Dorsolateral prefrontal cortex (tissue), 122 donors: ENCODE measurements at places on chromosomes 16 and 17.

GRCh38 chr16:50688083-50688482, 5.3 kb upstream of the NOD2 start:
- DNase-seq: no peak

- no peak for DNase-seq
Measured at GRCh38 chr17:59846394-59847165, 46.2 kb downstream of the TUBD1 start.

DNA sequence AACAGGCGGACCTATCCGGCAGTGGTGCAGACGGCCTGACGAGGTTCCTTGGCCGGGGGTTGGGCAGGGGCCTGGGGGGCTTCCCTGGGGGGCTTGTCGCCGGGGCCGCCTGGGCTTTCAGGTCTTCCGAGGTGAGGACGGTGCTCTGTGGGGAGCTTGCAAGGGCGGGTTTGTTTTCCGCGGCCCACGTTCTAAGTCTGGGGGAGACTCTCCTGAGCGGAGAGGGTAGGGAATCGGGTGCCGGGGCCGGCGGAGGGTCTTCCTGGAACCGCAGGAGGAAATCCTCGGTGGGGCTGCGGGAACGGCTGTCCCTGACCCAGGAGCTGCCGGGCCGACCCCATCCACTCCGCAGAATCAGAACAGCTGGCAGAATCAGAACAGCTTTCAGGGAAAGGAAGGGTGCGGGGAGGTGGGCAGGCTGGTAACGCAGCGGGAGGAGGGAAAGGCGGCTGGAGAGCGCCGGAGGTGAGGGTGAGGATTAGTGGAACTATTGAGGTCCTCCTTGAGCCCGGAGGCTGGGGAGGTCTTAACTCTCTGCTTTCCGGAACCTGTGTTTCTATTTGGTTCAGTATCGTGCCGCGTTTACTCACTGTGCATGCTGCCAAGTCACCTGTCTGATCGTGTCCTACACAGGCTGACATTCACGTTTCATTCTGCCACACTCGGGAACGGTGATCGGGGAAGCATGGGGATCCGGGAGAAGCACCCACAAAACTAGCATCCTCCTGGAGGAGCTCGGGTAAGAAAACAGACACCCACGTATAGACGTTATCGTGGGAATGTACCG, 28.9 kb downstream of the CPSF4L start:
- DNase-seq: no peak

DNA sequence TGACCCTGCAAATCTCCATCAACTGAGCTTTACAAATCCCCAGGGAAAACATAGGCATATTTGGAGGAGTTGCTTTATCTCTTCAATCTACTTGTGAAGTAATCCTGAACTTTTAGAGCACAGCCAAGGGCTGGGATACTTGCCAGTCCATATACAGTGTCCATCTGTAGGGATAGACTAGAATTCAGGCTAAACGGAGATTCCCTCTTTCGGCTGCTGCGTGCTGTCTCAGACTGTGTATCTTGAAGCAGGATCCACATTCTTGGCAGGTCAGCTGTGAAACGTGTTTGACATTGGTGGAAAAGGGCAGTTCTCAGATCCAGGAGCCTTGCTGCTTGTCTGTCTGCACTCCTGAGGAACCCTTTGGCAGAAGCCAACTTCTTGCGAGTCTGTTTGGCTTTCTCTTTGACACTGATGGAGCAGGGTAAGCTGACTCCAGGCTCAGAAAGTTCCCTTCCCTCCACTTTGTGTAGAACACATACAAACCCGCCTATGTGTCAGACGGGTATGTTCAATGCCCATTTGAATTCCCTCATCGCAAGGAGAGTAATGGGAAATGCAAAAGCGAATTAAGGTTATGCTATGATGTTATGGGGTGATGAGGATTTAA, 221.8 kb downstream of the MAP2K4 start:
- no peak for DNase-seq

GRCh38 chr16:49856672-49857330, 889 bp upstream of the ZNF423 start:
- peak; percentile 82 for DNase-seq

DNA sequence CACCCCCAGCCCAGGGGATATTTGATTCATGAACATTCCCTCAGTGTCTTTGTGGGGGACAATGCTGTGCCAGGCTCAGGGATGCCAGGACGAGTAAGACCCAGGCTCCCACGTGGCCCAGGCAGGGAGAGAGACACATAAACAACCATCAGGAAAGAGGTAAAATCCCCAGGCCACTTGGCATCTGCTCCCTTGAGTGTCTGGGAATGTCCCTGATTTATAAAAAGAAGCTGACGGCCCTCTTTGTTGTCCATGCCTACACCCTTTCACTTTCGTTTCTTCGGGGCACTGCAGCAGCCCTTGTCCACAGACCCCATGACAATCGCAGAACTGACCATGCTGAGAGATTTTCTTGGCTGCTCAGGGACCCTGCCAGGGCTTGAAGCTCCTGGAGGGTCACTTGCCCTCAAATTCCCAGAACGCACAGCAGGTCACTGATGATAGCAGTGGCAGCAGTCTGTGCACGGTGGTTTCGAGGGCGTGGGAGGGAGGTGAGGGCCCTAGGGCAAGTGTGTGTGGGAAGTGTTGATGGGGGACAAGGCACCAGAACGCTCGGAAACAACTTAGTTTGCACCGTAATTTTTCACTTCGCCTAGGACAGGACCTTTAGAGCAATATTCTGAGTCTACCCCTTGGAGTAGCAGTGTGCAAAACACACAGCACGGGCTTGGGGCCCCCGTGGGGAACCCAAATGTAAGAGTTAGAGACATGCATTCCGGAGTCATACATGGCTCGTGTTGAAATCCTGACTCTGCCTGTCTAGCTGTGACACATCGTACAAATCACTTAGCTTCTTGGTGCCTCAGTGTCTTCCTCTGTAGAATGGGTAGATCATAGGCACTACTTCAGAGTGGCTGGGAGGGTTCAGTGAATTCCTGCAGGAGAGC, 4.7 kb downstream of the NOD2 start:
- DNase-seq: no peak

DNA sequence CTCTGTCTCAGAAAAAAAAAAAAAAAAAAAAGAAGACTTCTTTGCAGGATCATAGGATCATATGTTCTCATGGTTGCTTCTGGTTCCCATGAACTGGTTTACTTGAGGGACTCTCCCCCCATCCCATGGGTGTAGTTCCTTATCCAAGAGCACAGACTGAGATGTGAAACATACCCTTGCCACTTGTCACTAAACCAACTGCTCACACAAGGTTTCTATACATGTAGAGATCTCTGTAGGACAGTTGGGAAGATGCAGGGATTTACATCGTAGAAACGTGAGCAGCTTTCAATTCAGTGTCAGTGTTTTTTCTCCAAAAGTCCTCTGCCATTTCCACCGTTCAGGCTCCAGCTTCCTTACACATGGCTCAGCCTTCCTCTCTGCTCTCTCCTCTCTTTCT, 11.1 kb upstream of the TMEM94 start:
- DNase-seq: no peak

DNA sequence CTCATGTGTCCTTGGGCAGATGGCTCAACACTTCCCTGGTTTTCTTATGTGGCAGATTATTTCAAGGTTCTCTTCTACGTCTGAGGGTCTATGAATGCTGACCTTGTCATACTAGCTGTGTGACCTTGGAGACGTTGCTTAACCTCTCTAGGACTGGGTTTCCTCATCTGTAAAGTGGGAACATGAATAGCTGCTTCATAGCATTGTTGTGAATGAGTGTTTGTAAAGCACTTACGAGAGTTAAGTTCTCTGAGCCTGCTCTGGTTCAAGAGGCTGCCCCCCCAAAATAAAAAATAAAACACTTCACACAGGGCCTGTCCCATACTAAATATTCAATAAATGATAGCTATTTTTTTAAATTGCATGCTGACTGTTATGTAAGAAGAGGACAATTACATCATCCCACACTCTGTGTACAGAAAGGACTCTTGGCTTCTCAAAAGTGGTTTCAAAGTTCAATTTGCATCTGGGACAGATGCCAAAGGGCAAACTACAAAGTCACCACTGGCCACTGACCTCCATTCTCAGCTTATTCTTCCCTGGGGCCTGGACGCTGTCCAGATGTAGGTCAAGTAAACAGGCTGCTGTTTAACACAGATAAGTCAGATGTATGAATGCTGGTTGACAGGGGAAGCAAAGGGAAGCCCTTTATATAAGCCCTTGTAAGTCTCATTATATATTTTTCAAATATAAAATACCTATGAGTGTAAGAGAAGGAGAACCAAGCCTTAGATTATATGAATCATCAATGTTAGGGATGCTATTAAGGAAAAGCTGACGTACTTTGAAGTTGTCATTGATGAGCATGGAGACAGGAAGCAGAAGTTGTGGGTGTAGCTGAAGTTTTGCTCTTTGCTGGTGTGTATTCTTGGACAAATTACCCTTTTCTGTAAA, 15.4 kb upstream of the NDEL1 start:
- no peak for DNase-seq

DNA sequence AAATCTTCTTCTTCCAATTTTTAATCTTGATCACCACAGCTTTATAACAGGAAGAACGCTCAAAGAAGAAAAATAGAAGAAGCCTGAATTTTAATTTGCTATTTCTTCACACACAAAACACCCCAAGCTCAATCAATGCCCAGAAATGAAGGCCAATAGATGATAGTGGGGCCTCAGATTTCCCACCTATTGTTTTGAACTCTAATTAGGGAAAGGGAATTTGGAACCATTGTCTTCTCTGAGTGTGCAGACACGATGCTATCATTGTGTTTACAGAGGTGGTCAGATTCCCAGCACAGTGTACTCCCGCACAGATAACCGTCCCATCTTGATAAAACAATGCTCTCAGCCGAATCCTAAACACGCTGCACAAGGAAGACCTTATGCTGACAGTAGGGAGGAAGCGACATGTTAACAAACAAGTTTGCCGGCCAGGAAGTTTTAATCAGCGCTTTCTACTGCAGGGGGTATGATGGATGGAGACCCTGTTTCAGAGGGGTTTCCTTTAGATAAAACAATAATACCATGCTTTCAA, 684.7 kb downstream of the MAF start:
- DNase-seq: no peak
